Activated CD4-positive, alpha-beta T cell treated with anti-CD3 and anti-CD28 coated beads, Interleukin-2, Interleukin-4, amounts not matched to agents 100 ng/mL and 50 ng/mL, durations not matched to agents 16 hours and 8 hours (primary cell): ENCODE measurements at places on chromosomes 7 and 10.

GRCh38 chr7:135942614-135943013 lies 34.5 kb downstream of the MTPN start:
- DNase-seq = no peak

GRCh38 chr10:124366825-124367224 lies 51.9 kb downstream of the OAT start:
- DNase-seq = no peak

DNA sequence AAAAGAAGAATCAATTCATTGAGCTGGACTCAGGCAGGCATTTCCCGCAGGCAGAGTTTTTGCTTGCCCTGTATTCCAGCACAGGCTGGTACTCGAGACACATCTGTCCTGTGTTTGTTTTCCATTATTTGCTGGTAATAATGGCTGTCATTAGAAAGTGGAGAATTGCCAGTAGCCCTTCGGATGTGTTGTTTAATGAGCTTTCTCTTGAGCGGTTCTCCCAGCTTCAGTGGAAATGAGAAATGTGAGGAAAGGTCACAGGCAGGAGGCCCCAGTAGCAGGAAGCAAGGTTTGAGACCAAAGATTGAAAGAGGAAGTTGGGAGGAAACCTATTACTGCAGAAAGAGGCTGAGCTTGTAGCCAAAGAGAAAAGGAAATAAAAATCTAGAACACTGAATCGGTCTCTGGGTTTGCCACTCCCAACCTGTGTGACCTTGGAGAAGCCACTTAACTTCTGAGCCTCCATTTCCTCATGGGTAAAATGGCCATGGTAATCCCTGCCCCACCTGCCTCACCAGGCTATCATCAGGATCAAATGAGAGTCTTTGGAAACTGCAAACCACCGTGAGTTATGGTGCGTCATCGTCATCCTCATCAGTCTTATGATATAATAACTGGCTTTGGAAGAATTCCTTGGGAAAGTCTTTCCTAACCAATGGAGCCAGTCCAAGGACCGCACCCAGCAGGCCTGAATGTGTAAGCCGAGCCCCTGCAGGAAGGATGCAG lies 67.7 kb downstream of the TACR2 start:
- DNase-seq = no peak

GRCh38 chr7:33300131-33300530 lies 170.8 kb downstream of the BBS9 start:
- DNase-seq = no peak

DNA sequence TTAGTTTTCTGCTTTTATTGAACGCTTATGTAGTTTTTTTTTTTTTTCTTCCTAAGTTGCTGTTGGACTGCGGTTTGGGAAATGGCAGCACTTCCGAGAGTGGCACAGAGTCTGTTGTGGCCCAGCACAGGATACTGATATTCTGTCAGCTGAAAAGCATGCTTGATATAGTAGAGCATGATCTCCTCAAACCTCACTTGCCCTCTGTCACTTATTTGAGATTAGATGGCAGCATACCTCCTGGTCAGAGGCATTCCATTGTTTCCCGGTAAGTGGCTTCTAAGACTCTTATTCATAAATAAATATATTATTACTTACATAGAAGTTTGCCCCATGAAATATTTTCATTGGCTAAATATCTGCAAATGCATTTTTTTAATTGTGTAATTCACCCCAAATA lies 101.1 kb downstream of the BTAF1 start:
- no peak for DNase-seq

- no peak for DNase-seq
Observed at GRCh38 chr10:90964781-90965465, 44.0 kb upstream of the ANKRD1 start.

- DNase-seq = no peak
Observed at GRCh38 chr7:16874066-16874465, 7.7 kb downstream of the AGR3 start.
